A549 treated with Hydrocortisone at 1 μM for 4 hours (cell line): ENCODE measurements at places on chromosomes 2 and 18. TPM values are rescaled to one million over a fixed set of nuclear protein-coding genes. Genes with fewer than 3 reads are reported as not detected.

The STK39 gene
- 14.0 to 19.8 TPM (median 17.3 TPM) in 5 replicates for total RNA-seq

The OSGEPL1 gene
- total RNA-seq, result 3.7 to 5.0 TPM (median 4.6 TPM) in 5 replicates

The CNGA3 gene
- 0.05 TPM in 1 of 5 replicates, not detected in the others for total RNA-seq

The TTC31 gene
- 14.4 to 17.7 TPM (median 16.2 TPM) in 5 replicates for total RNA-seq

The CIB4 gene
- 0.16 to 0.40 TPM (median 0.24 TPM) in 3 of 5 replicates, not detected in the others for total RNA-seq

The RAD51AP2 gene
- total RNA-seq, result not detected in 5 replicates

The ALPP gene
- total RNA-seq, result 9.3 to 13.2 TPM (median 12.1 TPM) in 5 replicates

The CD207 gene
- not detected in 5 replicates for total RNA-seq

The SMC6 gene
- total RNA-seq, result 21.8 to 39.6 TPM (median 30.2 TPM) in 5 replicates

The TTC39C gene
- total RNA-seq, result 18.7 to 21.6 TPM (median 19.6 TPM) in 5 replicates

The EMX1 gene
- total RNA-seq, result 0.08 to 0.14 TPM (median 0.11 TPM) in 4 of 5 replicates, not detected in the other

The RGPD4 gene
- total RNA-seq, result 0.03 to 0.07 TPM (median 0.05 TPM) in 4 of 5 replicates, not detected in the other

The DCDC2C gene
- 0.21 to 0.56 TPM (median 0.40 TPM) in 4 of 5 replicates, not detected in the other for total RNA-seq

The CCDC74A gene
- 10.7 to 15.4 TPM (median 15.0 TPM) in 5 replicates for total RNA-seq

The RESP18 gene
- not detected in 5 replicates for total RNA-seq

The PASK gene
- 6.3 to 8.4 TPM (median 7.7 TPM) in 5 replicates for total RNA-seq

The CYTIP gene
- 0.09 to 0.22 TPM (median 0.20 TPM) in 3 of 5 replicates, not detected in the others for total RNA-seq

The PSMA8 gene
- total RNA-seq, result not detected in 5 replicates

The ANTXR1 gene
- 97.2 to 167 TPM (median 135 TPM) in 5 replicates for total RNA-seq

The SATB2 gene
- 2.7 to 3.1 TPM (median 2.9 TPM) in 5 replicates for total RNA-seq

The RAB6C gene
- total RNA-seq, result not detected in 5 replicates

The CDK5R2 gene
- total RNA-seq, result 4.4 to 6.8 TPM (median 6.5 TPM) in 5 replicates

The FER1L5 gene
- 0.03 TPM in 1 of 5 replicates, not detected in the others for total RNA-seq

The ADRA2B gene
- total RNA-seq, result 0.06 to 0.17 TPM (median 0.09 TPM) in 5 replicates

The SNED1 gene
- 0.47 to 1.2 TPM (median 0.83 TPM) in 5 replicates for total RNA-seq

The SLC5A7 gene
- total RNA-seq, result not detected in 5 replicates

The ACTR2 gene
- total RNA-seq, result 134 to 214 TPM (median 169 TPM) in 5 replicates

The CNDP1 gene
- total RNA-seq, result not detected in 5 replicates

The CTIF gene
- 10.3 to 15.3 TPM (median 13.2 TPM) in 5 replicates for total RNA-seq

The OR6B3 gene
- not detected in 5 replicates for total RNA-seq

The TFCP2L1 gene
- total RNA-seq, result 18.4 to 26.2 TPM (median 22.4 TPM) in 5 replicates

The MRPL30 gene
- total RNA-seq, result 30.0 to 55.8 TPM (median 32.2 TPM) in 5 replicates
